ENCODE measurements at places on chromosomes 6 and 20. TPM values are rescaled to one million over a fixed set of nuclear protein-coding genes. Genes with fewer than 3 reads are reported as not detected.

- no peak overlapping the region for H3K4me3 ChIP-seq
- no peaks in the 10 kb centered on the region for H3K27me3 ChIP-seq
- H3K4me1 ChIP-seq: peaks cover 68% of the 10 kb centered on the region
These were observed 33.1 kb downstream of the SCAF8 start for GRCh38 chr6:154766288-154766687.

DNA sequence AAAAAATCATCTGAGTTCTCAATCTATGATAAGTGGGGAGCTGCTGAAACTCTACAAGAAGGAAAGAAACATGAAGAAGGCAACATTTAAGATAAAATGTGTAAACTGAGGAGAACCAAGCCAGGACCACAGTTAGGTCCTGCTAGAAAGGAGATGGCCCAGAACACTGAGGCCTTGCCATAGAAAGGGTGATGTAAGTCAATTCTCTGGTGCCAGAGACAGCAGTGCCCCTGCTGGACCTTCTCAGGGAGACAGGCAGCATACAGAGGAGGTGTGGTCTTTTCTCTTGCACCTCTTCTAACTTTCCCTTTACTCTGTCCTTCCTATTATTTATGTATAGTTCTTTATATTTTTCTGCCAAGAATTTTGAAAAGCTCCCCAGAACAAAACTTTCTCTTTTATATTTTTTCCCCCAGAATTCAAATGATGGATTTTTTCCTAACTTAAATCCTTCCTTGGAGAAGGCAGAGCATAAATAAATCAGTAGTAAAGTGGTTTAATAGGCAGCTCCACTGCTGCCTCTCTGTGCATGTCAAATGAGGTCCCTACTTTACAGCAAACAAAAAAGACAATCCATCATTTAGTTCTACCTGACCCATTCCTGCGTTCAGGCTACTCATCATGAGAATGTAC is 9.0 kb downstream of the UQCC2 start:
- DNase-seq: no peak
- H3K27me3 ChIP-seq: no peaks in the 10 kb centered on the region
- H3K36me3 ChIP-seq: peaks cover 16% of the 10 kb centered on the region
- H3K4me1 ChIP-seq: peaks cover 12% of the 10 kb centered on the region

- H3K27ac ChIP-seq: no peak overlapping the region
- H3K4me3 ChIP-seq: no peak overlapping the region
- H3K27me3 ChIP-seq: no peaks in the 10 kb centered on the region
- no peaks in the 10 kb centered on the region for H3K4me1 ChIP-seq
- H3K36me3 ChIP-seq: peaks cover 4% of the 10 kb centered on the region
These were observed 21.4 kb downstream of the UBE3D start for GRCh38 chr6:83044091-83044768.

DNA sequence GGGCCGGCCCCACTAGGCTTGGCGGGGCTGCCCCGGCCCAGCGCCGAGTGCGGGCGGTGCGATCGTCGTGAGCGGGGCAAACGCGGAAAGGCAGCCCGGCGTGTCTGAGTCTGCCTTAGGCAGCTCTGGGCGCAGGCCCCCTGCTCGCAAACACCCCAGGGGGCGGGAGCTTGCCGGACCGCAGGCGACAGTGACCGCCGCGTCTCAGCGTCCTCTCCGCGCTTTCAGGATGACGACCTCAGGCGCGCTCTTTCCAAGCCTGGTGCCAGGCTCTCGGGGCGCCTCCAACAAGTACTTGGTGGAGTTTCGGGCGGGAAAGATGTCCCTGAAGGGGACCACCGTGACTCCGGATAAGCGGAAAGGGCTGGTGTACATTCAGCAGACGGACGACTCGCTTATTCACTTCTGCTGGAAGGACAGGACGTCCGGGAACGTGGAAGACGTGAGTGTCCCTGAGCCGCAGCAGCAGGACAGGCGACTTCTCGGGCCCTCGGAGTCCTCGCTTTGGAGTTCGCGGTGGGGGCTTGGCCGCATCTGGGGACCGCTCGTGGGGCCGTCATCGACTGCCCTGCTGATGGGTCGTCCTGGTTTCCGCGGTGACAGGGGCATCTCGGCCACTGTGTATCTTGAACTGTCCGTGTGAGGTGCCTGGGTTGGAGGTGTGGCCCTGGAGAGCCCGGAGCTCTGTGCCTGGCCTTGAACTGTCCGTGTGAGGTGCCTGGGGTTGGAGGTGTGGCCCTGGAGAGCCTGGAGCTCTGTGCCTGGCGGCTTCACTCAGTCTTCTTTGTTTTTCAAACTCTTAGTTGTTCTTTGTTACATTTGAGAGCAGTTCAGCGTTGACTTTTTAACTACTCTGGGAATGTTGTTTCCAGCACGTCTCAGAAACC is 786 bp downstream of the ADRM1 start:
- H3K4me3 ChIP-seq: peak overlapping the region; percentile 93
- H3K36me3 ChIP-seq: peaks cover 17% of the 10 kb centered on the region
- H3K27ac ChIP-seq: peak overlapping the region; percentile 82
- peak; percentile 29 for DNase-seq
- peaks cover 18% of the 10 kb centered on the region for H3K4me1 ChIP-seq

- H3K27ac ChIP-seq: no peak overlapping the region
- no peak overlapping the region for H3K4me3 ChIP-seq
- no peaks in the 10 kb centered on the region for H3K27me3 ChIP-seq
- peaks cover 22% of the 10 kb centered on the region for H3K4me1 ChIP-seq
- DNase-seq: no peak
- no peaks in the 10 kb centered on the region for H3K36me3 ChIP-seq
These were observed 95.4 kb upstream of the MRPS10 start for GRCh38 chr6:42313038-42313437.

DNA sequence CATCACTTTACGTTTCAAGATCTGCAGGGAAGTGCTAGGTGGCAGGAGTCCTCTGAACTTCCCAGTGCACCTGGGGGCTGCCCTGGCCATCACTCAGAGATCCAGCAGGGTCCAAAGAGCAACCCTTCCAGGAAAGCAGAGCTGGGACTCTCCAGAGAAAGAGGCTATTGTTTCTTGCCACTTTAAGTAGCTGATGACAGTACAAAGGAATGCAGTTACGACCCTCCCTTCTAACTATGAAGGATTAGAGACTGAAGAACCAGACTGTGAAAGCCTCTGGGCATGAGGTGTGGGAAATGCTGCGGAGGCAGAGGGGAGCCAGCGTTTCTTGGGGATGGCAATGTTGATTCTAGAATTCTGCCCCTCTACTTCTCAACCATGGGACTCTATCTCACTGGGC is 189.1 kb upstream of the SUPT3H start:
- no peak overlapping the region for H3K27ac ChIP-seq
- H3K36me3 ChIP-seq: peaks cover 2% of the 10 kb centered on the region
- H3K4me1 ChIP-seq: peaks cover 16% of the 10 kb centered on the region
- H3K27me3 ChIP-seq: no peaks in the 10 kb centered on the region
- H3K4me3 ChIP-seq: no peak overlapping the region
- no peak for DNase-seq

DNA sequence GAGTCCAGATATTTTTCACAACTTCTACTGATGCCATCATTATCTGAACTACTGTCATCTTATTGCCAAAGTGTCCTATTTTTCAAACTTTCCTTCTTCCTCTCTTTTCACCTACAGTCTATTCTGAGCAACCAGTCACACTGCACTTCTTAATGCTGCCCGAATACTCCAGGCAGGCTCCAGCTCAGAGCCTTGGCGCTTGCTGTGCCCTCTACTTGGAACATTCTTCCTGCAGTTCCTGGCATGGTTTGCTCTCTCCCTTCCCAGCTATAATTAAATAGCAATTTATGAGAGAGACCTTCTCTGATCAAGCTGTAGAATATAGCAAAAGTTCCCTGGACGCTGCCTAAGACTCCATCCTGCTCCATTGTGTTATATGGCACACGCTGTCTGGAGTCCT is 831.6 kb downstream of the QKI start:
- H3K4me3 ChIP-seq: no peak overlapping the region
- no peak for DNase-seq
- H3K27me3 ChIP-seq: no peaks in the 10 kb centered on the region
- H3K27ac ChIP-seq: no peak overlapping the region
- no peaks in the 10 kb centered on the region for H3K36me3 ChIP-seq

GRCh38 chr6:138296381-138296780 is 78.1 kb upstream of the PBOV1 start:
- no peak overlapping the region for H3K4me3 ChIP-seq
- peaks cover 16% of the 10 kb centered on the region for H3K27me3 ChIP-seq
- no peak for DNase-seq
- H3K4me1 ChIP-seq: peaks cover 4% of the 10 kb centered on the region
- no peak overlapping the region for H3K27ac ChIP-seq

DNA sequence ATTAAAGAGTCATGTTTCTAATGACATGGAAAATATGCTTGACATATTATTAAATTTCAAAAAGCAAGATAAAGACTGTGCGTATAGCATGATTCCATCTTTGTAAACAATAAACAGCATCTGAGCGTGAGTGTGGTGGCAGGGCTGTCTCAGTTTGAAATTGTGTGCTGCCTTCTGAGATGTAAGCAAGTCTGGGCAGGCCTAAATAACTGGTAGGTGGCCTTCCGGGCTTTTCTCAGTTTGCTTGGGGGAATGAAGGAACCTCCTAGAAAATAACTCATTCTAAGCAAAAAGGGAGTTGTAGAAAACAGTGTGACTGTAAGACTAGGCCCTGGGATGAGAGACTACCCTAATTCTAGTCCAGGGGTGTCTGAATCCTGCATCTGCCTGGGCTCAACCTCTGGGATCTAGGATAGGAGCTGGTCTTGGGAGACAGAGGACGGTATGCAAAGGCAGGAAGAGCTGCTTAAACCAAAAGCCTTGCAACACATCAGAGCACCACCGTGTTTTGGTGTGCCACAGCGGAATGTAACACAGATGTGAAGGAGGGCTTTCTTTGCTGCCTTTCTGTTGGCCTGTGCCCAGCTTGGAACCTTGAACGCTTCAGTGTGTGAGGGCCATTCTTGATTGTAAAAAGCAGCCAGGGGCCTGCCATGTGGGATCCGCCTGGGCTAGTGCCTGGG is 63.5 kb upstream of the L3MBTL3 start:
- H3K27ac ChIP-seq: no peak overlapping the region
- DNase-seq: no peak
- H3K4me3 ChIP-seq: no peak overlapping the region
- H3K36me3 ChIP-seq: no peaks in the 10 kb centered on the region

DNA sequence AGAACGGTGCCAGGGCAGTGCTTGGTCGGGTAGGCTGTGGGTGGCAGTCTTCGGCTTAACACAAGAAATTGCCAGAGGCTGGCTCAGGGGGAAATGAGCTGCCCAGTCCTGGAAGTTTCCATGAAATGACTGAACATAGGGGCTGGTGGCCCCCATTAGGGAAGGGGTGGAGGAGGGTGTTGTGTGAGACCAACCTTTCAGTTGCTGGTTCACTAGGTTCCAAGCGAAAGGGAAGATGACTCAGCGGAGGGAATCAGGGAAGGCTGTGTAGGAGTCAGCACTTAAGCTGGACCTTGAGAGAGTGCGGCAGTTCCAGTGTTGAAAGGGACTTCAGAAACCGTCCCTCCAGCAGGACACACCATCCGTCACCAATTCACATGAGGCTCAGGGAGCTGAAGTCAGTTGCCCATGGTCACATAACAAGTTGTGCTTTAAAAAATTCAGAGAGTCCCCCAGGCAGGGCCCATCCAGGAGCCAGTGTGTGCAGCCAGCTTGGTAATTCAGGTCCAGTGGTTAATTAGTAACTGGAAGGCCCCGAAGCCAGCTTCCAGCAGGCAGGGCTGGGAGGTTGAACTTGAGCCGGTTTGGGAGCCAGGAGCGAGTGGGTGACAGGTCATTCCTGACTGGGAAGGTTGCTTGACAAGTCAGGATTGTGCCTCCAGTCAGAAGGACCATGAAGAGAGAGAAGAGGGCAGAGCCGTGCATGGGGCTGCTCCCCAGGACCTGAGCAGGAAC is at the start of gene SGK2:
Gene SGK2 (plus strand): TSS at position 616 of the 735 bp plus-strand sequence. CDS start 7,469 bp downstream, outside the sequence.
- no peaks in the 10 kb centered on the region for H3K36me3 ChIP-seq
- no peak within 1 kb of the TSS for H3K4me3 ChIP-seq
- no peak for DNase-seq

GRCh38 chr6:5191222-5191621 is 69.5 kb downstream of the LYRM4 start:
- no peak overlapping the region for H3K4me3 ChIP-seq
- DNase-seq: no peak
- H3K4me1 ChIP-seq: peaks cover 2% of the 10 kb centered on the region

DNA sequence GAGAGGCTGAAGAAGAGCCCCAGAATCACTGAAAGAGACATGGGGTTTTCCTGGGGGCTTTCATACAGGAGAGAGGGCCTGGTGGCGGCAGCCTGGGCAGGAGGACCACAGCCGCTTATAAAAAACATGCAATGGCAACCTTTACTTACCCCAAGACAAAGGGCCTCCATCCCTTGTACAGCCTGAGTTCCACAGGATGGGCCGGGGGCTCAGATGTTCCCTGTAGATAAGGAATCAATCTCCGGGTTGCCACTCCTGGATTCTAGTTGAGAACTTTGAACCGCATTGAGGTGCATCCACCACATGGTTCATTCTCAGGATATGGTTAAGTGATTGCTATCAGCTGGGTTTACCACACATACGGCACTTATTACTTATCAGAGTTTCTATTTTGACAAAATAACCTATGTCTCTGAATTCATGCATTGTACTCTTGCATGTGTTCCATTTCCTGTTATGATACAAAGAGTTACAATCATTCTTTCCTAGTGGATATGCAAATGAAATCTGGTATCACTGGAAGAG is 677.6 kb downstream of the KIF16B start:
- no peak overlapping the region for H3K4me3 ChIP-seq
- DNase-seq: peak; percentile 2
- peaks cover 4% of the 10 kb centered on the region for H3K27me3 ChIP-seq
- H3K27ac ChIP-seq: no peak overlapping the region
- peaks cover 14% of the 10 kb centered on the region for H3K4me1 ChIP-seq
- H3K36me3 ChIP-seq: no peaks in the 10 kb centered on the region

DNA sequence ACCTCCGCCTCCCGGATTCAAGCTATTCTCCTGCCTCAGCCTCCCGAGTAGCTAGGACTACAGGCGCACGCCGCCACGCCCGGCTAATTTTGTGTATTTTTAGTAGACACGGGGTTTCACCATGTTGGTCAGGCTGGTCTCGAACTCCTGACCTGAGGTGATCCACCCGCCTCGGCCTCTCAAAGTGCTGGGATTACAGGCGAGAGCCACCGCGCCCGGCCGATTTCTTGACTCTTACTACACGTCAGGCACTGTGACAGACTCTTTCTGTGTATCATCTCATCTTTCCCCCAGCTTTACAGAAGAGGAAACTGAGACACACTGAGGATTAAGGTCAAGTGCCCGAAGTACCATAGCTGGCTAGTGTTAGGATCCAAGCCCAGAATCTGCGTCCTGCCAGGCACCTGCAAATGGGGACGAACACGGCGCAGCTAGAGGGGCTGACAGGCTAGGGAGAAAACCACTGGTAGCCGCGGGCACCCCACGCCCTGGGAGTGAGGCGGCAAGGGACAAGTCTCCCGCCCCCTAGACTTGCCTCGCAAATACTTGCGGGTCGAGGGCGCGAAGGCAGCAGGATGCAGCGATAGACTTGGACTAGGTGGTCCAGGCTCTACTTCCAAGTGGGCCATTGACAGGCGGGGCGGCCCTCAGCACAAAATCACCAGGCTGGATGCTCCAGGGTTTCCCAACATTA is 1.1 kb upstream of the TAF8 start:
- peaks cover 17% of the 10 kb centered on the region for H3K36me3 ChIP-seq
- peak overlapping the region; percentile 95 for H3K4me3 ChIP-seq
- DNase-seq: no peak
- peaks cover 73% of the 10 kb centered on the region for H3K4me1 ChIP-seq
- H3K27ac ChIP-seq: peak overlapping the region; percentile 99

GRCh38 chr20:16803965-16804792 is 56.0 kb downstream of the OTOR start:
- H3K36me3 ChIP-seq: no peaks in the 10 kb centered on the region
- no peaks in the 10 kb centered on the region for H3K4me1 ChIP-seq
- no peak overlapping the region for H3K27ac ChIP-seq
- DNase-seq: peak; percentile 38
- peaks cover 55% of the 10 kb centered on the region for H3K27me3 ChIP-seq

The HLA-F gene
- 178 TPM for total RNA-seq

The COL9A1 gene
- total RNA-seq: not detected

The TUBB gene
- 1,538 TPM for total RNA-seq

The OPRL1 gene
- total RNA-seq: 0.16 TPM

The TSPO2 gene
- not detected for total RNA-seq

The PI3 gene
- total RNA-seq: not detected

Data from activated naive CD8-positive, alpha-beta T cell treated with anti-CD3 and anti-CD28 coated beads for 36 hours (primary cell).